ENCODE measurements at places on chromosomes 1 and 21. TPM values are rescaled to one million over a fixed set of nuclear protein-coding genes. Genes with fewer than 3 reads are reported as not detected.

Gene TMEM183A
- 111 TPM for total RNA-seq

- no peak for DNase-seq
Measured at GRCh38 chr1:207747627-207748492, 4.0 kb upstream of the CD46 start.

Gene GBP7
- total RNA-seq: not detected

DNA sequence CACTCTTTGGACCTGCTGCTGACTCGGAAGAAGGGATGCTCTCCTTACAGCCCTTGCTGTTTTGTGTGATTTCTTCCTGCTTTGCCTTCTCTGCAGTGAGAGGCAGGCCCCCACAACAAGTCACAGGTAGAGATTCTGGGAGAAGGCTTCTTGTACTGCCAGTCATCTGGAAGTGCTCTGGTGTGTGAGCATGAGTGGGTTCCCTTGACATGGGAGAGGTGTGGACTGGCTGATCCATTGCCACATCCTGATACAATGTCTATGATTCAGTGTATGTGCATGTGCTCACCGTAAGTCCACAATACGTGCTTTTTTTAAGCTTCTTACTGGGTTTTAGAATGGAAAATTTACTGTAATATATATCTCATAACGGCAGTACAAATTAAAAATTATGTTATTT is 46.0 kb upstream of the PLA2G4A start:
- DNase-seq: no peak

DNA sequence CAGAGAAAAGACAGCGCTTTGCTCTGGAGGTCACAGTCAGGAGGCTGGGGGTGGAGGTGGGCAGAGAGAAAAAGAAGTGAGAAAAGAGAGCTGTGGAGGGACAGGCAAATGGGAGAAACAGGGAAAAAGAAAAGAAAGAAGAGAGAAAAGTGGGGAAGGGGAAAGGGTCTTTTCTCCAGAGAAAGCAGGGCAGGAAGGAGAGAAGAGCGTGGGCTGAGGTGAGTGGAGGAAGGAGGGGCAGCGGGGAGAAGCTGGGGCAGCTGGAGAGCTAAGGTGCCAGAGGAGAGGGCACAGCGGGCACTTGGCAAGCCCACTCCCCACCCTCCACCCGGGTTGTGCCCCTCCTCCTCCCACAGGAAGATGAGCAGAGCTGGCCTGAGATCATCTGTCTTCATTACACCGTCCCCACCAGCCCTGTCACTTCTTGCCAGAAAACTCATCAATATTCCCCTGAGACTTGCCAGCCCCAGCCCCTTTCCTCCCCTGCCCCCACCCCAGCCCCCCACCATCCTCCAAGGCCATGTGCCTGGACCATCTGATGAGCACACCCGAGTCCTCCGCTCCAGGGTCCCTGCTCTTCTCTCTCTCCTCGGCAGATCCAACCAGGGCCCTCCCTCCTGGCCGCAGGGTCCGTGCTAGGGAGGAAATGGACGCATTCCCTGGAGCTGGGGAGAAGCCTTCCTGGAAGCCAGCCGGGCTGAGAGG is 17.0 kb upstream of the BLACAT1 start:
- DNase-seq: no peak

Gene KNCN
- not detected for total RNA-seq

All from GM23248 (cell line).